Head of caudate nucleus (tissue), 42 donors: ENCODE measurements at places on chromosomes 16 and 17.

DNA sequence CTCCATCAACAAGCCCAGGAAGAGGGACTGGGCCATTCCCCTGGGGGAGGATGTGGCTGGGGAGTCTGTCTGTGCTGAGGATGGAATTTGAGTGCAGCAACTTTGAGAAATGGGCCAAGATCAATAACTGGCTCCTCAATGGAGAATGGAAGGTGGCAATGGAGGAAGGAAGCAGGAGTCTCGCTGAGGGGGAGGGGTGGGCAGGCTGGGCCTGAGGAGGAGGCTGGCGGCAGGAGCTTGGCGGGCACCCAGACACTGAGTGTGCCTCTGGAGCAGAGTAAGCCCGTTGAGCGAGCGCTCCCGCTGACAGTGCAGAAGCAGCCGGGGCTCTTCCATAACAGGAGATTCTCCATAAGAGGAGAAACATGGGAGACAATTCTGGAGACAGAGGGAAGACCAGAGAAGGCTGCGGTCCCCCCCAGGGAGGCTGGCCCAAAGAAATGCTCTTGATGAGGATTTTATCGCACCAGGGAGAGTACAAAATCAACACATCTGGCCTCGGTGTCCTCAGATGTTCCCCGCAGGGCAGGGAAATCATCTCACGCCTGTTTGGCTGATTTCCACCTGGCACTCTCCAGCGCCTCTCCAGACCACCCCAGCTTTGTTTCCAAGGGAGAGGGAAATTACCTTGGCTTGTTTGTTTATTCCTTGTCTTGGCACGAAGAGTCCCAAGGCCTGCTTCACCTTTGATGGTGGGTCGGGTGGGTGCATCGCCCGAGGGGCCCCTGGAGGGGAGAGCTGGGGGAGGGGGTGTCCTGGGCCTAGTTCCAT is 2.8 kb upstream of the MMP15 start:
- DNase-seq = peak; percentile 85

DNA sequence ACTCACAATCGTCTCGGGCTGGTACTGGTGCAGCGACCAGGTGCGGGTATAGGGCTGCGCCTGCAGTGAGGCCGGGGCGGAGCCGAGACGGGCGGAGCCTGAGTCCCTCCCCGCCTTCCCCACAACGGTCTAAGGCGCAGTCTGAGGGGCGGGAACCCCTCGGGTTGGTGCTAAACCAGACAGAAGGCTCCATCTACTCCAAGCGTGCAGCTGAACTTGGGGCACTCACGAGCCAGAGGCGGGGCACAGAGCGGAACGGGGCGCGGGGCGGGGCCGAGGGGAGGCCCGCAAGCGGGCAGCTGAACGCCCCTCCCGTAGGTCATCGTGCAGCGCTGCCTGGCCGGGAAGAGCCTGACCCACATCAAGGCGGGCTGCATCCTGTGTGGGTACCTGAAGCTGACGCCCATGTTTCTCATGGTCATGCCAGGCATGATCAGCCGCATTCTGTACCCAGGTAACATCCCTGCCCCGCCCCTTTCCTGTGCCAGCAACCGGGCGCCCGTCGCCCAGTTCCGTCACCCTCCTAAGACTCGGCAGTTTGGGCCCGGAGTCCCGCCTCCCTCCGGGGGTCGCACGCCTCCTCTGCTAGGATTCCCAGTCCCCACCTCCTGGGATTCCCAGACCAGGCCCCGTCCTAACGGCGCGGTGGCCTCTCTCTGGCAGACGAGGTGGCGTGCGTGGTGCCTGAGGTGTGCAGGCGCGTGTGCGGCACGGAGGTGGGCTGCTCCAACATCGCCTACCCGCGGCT is 5.0 kb downstream of the SLC5A2 start:
- peak; percentile 37 for DNase-seq

- no peak for DNase-seq
These were observed 89.9 kb upstream of the C16orf82 start for GRCh38 chr16:26976873-26977272.

DNA sequence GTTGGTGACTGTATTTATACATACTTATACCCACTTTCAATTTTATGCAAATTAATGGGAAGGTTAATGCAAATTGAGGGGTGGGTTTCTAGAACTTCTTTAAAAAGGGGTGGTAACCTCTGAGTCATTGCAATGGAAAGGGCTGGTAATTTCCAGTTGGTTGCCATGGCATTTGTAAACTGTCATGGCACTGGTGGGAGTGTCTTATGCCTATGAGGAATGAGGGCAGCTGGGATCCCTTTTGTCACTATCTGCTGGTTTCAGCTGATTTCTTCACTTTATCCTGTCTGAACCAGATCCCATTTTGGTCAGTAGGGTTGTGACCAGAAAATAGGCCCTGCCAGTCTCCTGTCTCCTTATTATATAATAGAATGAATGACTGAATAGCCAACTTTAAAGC is 1006.7 kb upstream of the GOT2 start:
- DNase-seq = no peak

DNA sequence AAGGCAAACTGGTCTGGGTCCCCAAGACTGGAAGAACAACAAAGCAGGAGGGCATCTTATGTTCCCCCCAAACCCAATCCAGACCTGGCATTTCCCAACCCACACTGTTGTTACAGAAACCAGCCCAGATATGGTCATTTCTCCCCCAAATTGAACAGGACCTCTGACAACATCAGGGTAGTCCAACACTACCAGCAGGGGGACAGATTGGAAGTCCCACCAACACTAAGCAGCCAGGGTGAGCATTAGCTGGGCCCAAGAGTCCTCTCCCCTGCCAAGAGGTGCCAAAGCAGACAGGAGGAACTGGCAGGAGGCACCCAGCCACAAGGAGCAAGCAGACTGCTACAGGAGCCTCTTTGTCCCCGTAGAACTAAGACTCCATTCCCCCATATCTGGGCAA is 29.3 kb upstream of the CNEP1R1 start:
- DNase-seq = no peak

DNA sequence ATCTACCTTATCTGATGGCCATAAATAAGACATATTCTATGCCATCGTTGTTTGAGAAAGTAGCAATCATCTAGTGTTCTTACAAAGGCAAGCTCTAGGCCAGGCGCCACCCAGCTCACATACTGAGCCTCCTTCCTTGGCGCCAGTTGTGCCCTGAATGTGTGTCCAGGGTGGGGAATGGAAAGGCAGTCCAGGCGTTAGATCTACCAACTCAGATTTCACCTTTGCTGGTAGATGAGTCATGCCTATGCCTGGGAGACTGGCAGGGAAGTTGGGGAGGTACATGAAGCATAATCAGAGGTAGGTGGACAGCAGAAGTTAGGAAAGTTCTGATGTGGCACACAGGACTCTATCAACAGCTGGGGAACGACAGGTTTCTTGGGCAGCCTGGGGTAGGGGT is 23.6 kb downstream of the SDR42E1 start:
- DNase-seq = no peak

GRCh38 chr16:82756283-82756599 is 129.5 kb downstream of the CDH13 start:
- no peak for DNase-seq

GRCh38 chr17:81097134-81097942 is 62.4 kb downstream of the BAIAP2 start:
- peak; percentile 82 for DNase-seq

- DNase-seq = no peak
These were observed 22.4 kb downstream of the GDE1 start for GRCh38 chr16:19499481-19499880.

GRCh38 chr17:27049104-27049784 is 244.7 kb upstream of the WSB1 start:
- DNase-seq = no peak

- no peak for DNase-seq
These were observed 56.8 kb downstream of the HIC1 start for GRCh38 chr17:2111691-2112090.

GRCh38 chr17:75486151-75486550 is 29.2 kb downstream of the CASKIN2 start:
- DNase-seq = no peak

DNA sequence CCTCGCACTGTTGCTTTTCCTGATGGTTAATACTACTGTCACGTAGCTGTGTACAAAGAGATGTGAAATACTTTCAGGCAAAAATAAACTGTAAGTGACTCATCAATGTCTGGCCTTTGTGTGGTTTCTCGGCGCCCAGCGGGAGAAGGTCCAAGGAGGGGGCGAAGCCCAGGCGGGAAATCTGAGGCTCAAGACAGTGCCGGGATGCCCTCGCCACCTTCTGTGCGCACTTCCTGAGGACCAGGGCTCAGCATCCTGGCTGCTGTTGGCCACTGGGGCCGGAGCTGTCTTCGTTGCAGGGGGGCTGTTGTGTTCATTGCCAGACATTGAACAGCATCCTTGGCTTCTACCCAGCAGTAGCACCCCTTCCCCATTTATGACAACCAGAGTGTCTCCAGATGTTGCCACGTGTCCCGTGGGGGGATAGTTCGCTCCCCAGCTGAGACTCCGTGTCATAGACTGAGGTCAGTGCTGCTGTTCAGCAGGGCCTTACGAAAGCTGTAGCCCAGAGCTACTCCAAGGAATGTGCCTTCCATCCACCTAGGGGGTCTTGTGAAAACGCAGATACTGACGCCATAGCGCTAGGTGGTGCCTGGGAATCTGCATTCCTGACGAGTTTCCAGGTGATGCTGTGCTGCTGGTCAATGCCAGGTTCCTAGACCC is 67.3 kb upstream of the PLCG2 start:
- DNase-seq = no peak

- DNase-seq = no peak
These were observed 1.4 kb upstream of the CD2BP2 start for GRCh38 chr16:30356401-30357084.

GRCh38 chr16:58198022-58198683 is at the start of gene CSNK2A2:
Gene CSNK2A2 (minus strand): TSS chr16:58198106. CDS start chr16:58197736, 370 bp downstream.
- DNase-seq = peak; percentile 71

- DNase-seq = no peak
These were observed 226.6 kb downstream of the ZFHX3 start for GRCh38 chr16:72821185-72821950.

GRCh38 chr17:59361386-59361785 is 29.9 kb downstream of the YPEL2 start:
- no peak for DNase-seq

DNA sequence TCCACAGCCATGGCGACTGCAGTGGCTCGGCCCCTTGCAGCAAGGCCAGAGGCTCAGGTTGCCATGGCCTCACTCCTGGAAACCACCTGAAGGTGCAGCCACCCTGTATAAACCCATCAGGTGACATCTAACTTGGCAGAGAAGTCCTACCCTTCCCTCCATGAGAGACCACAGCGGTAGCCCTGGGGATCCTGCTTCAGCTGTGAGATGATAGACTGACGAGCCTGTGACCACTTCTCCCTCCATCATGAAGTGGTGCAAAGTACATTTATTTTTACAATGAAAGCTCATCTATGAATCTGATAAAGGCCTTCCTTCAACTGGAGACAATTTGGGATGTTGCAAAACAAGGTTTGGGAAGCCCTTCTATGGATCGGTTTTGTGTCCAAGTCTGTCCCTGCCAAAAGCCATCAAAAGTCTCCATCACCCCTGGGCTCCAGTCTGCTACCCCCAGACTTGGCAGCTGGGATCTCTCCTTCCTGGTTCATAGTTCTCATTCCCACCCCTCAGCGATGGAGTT is 1.8 kb downstream of the ZACN start:
- no peak for DNase-seq

DNA sequence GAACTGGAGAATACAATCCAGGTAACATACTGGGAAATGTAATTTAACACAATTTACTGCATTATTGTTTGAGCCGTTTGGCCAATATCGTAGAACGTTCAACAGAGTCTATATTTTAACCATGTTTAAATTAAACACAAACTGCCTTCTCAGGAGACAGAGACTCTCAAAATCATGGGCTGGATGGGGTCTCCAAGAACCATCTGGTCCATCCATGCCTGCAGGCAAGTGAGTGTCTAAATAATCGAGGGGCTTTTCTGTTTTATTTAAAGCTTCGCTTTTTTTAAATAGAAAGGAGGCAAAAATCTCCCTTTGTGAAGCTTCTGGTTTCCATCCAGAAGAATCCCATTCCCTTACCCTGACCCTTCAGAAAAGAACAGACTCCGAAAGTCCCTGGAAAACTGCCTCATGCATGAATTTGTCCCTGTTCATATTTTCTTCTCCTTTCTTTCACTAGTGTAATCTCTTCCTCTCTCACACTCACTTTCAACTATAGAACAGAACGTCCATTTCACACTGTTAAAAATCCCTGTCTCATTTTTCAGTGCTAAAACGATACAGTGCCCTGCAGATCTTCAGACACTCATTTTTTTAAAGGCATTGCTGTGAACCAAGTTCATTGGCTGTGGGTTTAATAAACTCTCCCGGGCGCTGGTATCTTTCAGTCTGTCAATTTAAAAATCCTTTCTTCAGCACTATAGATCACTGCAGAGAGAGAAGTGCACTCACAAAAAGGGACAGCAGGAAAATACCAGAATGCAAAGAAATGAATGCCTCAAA is 111.4 kb upstream of the TOM1L1 start:
- no peak for DNase-seq

- DNase-seq = peak; percentile 39
These were observed 324.7 kb downstream of the BCAS3 start for GRCh38 chr17:61002316-61002736.

DNA sequence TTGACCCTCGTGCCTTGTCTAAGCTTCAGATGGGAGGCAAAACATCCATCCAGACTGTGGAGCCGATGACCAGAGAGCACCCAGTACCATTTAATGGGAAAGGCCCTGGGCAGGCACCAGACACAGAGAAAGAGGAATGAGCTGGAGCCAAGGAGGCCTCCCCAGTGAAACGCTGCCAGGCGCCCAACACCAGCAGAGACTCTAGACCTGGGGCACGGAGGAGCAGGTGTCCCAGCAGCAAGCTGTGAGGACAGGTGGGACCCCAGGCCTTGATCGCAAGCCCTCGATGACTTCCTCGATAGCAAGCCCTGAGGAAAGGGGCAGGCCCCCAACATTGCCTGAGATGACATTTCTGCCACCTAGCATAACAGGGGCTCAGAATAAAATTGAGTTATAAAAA is 62.2 kb upstream of the SIAH1 start:
- no peak for DNase-seq

DNA sequence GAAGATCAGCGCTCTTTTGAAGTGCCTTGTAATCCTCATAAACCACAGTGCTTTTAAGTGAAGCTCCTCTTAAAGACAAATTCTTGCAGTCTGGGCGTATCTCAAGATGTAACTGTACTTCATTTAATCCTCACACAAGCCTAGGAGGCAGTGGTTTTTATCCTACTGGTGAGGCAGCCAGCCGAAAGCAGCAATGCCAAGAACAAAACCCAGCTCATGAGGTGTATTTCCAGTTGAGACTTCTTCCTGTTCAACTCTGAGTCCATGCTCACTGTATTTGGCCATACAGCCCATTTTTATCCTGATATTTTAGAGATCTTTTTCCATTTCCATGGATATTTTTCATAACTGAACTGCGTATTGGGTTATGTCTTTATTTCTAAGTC is 13.7 kb downstream of the CTRB2 start:
- no peak for DNase-seq

GRCh38 chr16:50441486-50442157 is 72.8 kb upstream of the BRD7 start:
- no peak for DNase-seq

GRCh38 chr17:13510062-13510461 is 91.7 kb downstream of the HS3ST3A1 start:
- no peak for DNase-seq

GRCh38 chr17:70636517-70637133 is 467.3 kb downstream of the KCNJ2 start:
- peak; percentile 58 for DNase-seq
